ENCODE measurements at places on chromosomes 7 and 10.

DNA sequence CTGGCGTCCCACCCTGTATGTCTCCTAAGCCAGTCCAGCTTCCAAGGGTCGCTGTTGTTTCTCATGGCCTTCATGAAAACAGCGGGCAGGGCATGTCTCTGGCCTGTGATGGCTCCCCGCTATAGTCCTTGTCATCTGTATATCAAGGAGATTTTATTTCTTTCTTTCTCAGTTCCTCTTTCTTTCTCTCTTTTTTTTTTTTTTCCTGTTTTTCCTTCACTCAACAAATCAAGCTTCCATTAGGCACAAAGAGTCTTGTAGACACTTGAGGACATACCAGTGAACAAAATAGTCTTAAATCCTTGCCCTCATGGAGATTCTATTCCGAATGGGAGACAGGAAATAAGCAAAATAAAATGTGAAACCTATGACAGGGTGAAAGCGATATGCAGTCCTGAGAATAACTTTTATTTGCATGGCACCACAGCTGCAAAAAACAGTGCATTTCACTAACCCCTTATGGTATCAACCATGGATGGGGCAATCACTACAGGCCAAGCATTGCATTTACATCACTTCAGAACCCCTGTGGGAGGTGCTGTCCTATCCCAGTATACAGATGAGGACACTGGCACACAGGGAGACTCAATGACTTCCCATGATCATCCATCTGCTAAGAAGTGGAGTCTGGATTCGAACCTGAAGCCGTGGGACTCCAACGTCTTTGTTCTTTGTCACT, 50.7 kb downstream of the SYPL1 start:
- no peak overlapping the region for H3K4me3 ChIP-seq
- peaks cover 7% of the 10 kb centered on the region for H3K4me1 ChIP-seq
- H3K27ac ChIP-seq: no peak overlapping the region
- no peaks in the 10 kb centered on the region for H3K27me3 ChIP-seq
- no peak for DNase-seq
- H3K36me3 ChIP-seq: no peaks in the 10 kb centered on the region

- H3K4me1 ChIP-seq: no peaks in the 10 kb centered on the region
- no peak overlapping the region for H3K4me3 ChIP-seq
- H3K36me3 ChIP-seq: no peaks in the 10 kb centered on the region
- DNase-seq: no peak
- H3K27me3 ChIP-seq: peaks cover 46% of the 10 kb centered on the region
Observed at GRCh38 chr10:71205468-71205867, 6.9 kb upstream of the UNC5B start.

- DNase-seq: no peak
- peaks cover 9% of the 10 kb centered on the region for H3K4me1 ChIP-seq
- H3K36me3 ChIP-seq: peaks cover 9% of the 10 kb centered on the region
- no peaks in the 10 kb centered on the region for H3K27me3 ChIP-seq
- peak overlapping the region; percentile 59 for H3K27ac ChIP-seq
- H3K4me3 ChIP-seq: peak overlapping the region; percentile 67
Observed at GRCh38 chr10:73997461-73997786, 492 bp upstream of the VCL start.

DNA sequence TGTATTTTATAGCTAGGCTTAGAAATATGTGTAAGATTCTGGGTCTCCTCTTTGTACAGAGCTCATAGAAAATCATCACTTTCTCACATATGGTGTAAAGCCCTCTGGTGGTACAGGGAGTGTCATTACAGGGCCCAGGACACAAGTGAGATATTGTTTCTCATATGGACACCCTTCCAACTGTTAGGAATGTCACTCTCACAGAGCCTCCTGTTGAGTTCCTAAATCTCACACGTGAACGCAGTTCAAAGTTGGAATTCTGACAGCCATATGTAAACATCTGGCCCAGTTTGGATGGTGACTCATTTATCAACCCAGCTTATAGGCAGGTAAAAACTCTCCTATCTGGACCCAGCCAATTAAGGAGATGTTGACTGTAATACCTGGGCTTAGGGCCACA, 35.4 kb upstream of the ZNF107 start:
- H3K27ac ChIP-seq: no peak overlapping the region

DNA sequence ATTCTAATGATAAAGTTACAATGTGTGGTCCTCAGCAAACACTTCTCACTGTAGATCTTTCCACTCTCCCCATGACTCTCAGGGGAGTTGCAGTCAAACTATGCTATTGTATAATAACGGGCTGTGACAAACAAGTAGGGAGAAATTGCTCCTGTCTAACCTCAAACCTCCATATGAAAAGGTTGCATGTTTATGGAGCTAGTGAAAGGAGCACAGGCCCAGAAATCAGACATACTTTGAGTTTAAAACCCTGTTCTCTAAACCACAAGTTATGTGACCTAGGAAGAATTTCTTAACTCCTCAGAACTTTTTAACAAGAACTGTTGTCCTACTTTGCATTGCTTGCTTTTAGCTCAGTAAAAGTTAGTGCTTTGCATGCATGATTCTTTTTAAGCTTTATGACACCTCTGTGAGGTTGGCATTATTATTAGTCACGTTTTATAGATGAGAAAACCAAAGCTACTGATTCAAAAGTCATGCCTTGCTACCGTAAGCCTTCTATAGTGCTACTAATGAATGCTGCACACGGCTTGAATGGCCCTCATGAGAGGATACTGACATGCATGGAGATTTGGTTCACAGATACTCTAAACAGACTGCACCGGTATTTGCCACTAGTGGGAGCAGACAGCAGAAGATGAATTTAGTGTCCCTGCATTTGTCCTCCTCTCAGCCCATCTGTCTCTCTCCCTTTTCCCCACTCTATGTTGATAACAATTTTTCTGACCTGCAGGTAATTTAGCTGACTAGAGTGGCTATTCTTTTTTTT, 129.5 kb upstream of the PCGF5 start:
- H3K27ac ChIP-seq: no peak overlapping the region
- H3K4me3 ChIP-seq: no peak overlapping the region
- no peaks in the 10 kb centered on the region for H3K27me3 ChIP-seq
- H3K4me1 ChIP-seq: 0 out of 2 replicates have a peak, but pooled peaks cover 3% of the 10 kb centered on the region
- DNase-seq: no peak
- no peaks in the 10 kb centered on the region for H3K36me3 ChIP-seq

DNA sequence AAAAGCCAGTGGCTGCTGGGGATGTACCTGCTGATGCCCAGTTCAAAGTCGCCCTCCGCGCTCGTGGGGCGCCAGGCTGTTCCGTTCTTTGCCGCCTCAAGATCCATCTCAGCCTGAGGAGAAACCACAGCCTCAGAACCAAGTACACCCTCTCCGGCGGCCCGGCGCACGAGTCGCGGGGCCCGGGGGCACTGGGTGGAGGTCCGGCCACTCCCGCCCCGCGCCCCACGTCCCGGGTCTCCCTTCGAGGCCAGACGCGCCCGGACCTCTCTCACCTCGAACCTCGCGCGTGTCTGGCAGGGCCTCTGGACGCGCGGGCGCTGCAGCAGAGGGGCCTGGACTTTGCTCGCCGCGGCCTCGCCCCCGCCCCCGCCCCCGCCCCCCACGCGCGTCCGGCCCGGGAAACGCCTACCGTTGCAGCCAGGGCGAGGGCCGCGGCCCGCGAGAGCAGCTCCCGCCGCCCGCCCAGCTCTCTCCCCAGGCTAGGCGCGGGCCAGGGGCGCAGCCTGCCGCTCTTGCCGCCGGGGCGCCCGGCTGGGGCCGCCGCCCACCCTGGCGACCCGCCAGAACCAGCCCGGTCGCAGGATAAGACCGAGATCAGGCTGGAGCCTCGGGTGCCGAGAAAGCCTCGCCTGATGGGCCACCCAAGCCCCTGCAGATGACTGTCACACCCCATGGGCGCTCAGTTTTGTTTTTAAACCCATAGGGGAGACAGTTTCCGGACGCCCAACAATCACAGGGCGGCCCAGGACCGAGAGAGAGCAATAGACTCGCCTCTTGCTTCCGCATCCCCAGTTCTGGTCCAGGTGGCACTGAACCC, at the start of gene ABCB4:
TSS of gene ABCB4 (minus strand) at position 322 of the 820 bp plus-strand sequence. CDS start at position 107, 215 bp downstream.
- DNase-seq: no peak
- peaks cover 28% of the 10 kb centered on the region for H3K27me3 ChIP-seq
- no peak within 1 kb of the TSS for H3K27ac ChIP-seq
- H3K4me1 ChIP-seq: no peaks in the 10 kb centered on the region

DNA sequence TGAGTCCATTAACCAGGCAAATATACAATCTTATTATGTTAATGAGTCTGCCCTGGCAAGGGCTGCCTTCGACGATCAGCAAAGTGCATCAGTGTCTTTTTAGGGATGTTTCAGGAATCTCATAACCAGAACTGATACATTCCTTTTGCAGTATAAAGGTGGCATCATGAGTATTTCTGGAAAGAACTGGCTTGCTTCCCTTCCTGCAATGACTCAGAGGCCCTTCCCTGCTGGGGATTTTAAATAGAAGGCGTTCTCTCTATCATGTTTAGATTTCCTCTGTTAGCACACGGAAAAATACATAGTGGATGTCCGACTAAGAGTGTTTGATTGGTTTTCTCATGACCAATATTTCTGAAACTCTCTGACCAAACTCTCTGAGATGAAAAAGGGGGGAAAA, 1.8 kb downstream of the NPS start:
- H3K27ac ChIP-seq: no peak overlapping the region
- no peaks in the 10 kb centered on the region for H3K27me3 ChIP-seq
- no peak overlapping the region for H3K4me3 ChIP-seq
- H3K4me1 ChIP-seq: no peaks in the 10 kb centered on the region

- no peak overlapping the region for H3K4me3 ChIP-seq
- H3K36me3 ChIP-seq: no peaks in the 10 kb centered on the region
- no peak overlapping the region for H3K27ac ChIP-seq
- 0 out of 2 replicates have a peak, but pooled peaks cover 2% of the 10 kb centered on the region for H3K4me1 ChIP-seq
- DNase-seq: no peak
- no peaks in the 10 kb centered on the region for H3K27me3 ChIP-seq
Observed at GRCh38 chr7:82723411-82723810, 279.8 kb upstream of the CACNA2D1 start.

GRCh38 chr7:130136579-130137167, 66.3 kb downstream of the KLHDC10 start:
- DNase-seq: no peak

DNA sequence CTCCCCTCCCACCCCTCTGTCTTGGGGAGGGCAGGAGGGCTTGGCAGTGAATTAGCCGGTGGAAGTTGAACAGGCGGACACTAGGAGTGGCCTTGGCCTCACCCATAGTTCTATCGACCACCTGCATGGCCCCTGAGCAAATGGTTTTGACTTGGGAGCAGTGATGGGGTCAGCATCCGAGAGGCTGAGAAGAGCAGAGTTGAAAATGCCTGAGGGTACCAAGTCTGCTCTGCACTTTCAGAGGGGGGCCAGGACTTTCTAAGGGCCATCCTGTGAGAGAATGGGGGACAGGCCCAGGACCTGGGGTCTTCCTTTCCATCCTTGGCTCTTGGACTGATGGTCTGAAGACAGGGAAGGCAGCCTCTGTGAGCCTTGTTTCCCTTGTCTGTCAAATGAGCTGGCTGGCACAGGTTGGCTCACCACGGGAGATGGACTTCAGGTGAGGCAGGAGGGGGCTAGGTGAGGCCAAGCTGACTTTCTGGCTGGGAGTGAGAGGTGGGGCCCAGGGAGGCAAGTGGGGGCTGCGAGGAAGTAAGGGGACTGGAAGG, 29.4 kb downstream of the CDH23 start:
- no peaks in the 10 kb centered on the region for H3K36me3 ChIP-seq
- H3K4me1 ChIP-seq: no peaks in the 10 kb centered on the region
- H3K27ac ChIP-seq: no peak overlapping the region

DNA sequence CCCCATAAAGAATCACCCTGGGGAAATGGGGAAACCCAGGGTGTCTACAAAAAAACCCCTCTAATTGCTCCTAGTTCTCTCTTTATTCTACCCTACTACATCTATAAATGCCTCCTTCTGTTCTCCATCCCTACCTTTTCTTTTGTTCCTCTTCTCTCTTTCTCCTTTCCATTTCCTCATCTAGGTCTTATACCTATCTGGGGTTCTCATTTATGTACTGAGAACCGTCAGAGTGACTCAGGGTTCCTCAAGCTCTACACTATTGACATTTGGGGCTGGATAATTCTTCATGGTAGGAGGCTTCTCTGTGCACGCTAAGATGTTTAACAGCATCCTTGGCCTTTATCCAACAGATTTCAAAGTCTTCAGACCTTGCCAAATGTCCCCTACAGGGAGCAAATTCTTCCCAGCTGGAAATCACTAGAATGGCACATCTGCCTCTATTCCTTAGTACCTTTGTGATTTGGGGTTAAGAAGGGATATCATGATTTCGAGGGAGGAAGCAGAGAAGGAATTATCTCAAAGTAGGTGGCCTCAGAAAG, 137.4 kb upstream of the PTN start:
- DNase-seq: no peak
- H3K4me1 ChIP-seq: no peaks in the 10 kb centered on the region
- no peak overlapping the region for H3K4me3 ChIP-seq
- no peak overlapping the region for H3K27ac ChIP-seq
- no peaks in the 10 kb centered on the region for H3K27me3 ChIP-seq
- H3K36me3 ChIP-seq: no peaks in the 10 kb centered on the region

- H3K36me3 ChIP-seq: no peaks in the 10 kb centered on the region
- no peak for DNase-seq
- H3K4me1 ChIP-seq: no peaks in the 10 kb centered on the region
- H3K27me3 ChIP-seq: peaks cover 30% of the 10 kb centered on the region
Observed at GRCh38 chr7:26372704-26373103, 81.0 kb downstream of the SNX10 start.

DNA sequence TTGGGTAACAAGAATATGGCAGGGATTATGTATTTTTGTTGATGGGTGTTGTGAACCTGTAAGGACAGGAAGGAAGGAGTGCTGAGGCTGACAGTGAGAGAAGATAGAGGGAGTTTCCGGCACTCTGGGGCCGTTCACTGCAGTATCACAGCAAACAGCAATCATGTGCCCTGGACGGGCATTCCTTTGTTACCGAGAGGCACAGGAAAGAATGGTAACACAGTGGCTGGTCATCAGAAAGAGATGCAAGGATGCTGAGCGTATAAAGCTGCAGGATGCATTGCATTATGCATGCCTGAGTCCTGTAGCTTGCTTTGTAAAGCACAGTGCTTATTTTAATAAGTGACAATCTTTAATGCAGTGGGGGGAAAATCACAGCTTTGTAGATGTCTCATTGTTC, 286.8 kb downstream of the RPS24 start:
- H3K4me3 ChIP-seq: no peak overlapping the region
- no peak for DNase-seq
- H3K27ac ChIP-seq: no peak overlapping the region
- H3K27me3 ChIP-seq: peaks cover 7% of the 10 kb centered on the region
- no peaks in the 10 kb centered on the region for H3K36me3 ChIP-seq
